ENCODE measurements at places on chromosomes 5 and 9. TPM values are rescaled to one million over a fixed set of nuclear protein-coding genes. Genes with fewer than 3 reads are reported as not detected.

DNA sequence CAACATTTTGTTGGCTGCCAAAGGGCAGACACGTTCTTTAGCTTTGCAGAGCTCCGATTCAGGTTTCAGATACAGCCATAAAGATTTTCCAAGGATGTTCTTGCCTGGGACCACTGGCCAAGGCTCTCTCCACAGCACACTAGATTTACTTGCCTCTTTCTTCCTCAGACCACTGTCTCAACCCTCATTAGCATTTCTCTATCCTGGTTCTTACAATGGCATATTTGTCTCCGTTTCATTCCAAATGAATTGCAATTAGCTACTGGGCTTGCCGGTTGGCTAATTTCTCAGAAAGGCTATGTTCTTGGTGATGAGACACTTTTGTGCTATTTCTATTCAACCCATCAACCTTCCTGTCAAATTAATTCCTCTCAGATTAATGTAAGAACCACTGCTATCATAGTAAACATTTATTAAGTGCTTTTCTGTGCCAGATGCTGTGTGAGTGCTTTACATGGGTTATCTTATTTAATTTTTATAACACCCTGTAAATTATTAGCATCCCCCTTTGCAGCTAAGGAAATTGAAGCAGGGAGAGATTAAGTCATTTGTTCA lies 118.4 kb upstream of the NR3C1 start:
- no peak for DNase-seq

- no peak for DNase-seq
Observed at GRCh38 chr9:70468291-70468690, 53.8 kb upstream of the KLF9 start.

- no peak for DNase-seq
Observed at GRCh38 chr5:55372130-55372925, 64.5 kb downstream of the MTREX start.

GRCh38 chr9:101326501-101326900 lies 58.3 kb downstream of the BAAT start:
- DNase-seq: no peak

- DNase-seq: no peak
Observed at GRCh38 chr9:70285981-70286598, 27.3 kb downstream of the SMC5 start.

- no peak for DNase-seq
Observed at GRCh38 chr9:94176608-94177007, 82.5 kb upstream of the ZNF169 start.

DNA sequence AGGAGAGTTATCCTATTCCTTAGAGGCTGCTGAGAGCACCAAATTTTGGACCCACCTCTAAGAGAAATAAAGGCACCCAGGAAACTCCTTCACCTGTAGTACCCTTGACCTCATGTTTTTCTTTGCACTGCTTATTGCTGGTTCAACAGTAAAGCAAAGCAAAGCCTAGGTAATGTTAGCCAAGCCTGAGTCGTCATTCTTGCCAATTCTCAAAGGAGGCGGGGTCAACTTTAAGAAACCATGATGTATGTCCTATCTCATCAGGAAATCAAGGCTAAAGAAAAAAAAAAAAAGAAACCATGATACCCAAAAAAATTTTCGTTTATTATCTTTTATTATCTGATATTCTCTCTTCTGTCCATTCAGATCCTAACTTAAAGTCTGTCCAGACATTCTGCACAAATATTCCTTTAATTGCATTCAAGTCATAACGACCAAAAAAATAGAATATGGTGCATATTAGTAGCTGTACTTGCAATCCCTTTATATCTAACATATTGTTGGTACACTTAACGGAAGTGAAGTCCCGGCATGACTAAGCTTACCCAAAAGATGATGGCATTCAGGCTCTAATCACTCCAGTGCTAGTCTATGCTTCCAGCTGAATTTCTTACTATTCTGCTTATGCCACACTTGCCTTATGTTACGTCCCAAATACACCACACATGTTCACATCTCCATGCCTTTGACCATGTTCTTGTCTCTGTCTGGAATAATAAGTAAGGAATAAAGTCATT lies 1.8 kb downstream of the AUH start:
- DNase-seq: no peak

DNA sequence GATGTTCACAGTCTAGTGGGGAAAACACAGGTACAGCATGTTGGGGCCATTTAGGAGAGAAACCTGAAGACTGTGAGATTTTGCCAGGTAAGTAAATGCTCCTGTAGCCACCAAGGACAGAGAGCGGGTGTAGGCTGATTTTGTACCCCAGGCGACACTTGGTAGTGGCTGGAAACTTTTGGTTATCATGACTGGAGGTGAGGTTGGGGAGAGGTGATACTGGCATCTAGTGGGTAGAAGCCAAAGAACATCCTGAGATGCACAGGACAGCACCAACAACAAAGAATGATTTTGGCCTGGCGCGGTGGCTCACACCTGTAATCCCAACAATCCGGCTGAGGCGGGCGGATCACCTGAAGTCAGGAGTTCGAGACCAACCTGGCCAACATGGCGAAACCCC lies 38.8 kb upstream of the PWWP2A start:
- no peak for DNase-seq

GRCh38 chr5:161064297-161064696 lies 212.3 kb upstream of the ATP10B start:
- DNase-seq: no peak

DNA sequence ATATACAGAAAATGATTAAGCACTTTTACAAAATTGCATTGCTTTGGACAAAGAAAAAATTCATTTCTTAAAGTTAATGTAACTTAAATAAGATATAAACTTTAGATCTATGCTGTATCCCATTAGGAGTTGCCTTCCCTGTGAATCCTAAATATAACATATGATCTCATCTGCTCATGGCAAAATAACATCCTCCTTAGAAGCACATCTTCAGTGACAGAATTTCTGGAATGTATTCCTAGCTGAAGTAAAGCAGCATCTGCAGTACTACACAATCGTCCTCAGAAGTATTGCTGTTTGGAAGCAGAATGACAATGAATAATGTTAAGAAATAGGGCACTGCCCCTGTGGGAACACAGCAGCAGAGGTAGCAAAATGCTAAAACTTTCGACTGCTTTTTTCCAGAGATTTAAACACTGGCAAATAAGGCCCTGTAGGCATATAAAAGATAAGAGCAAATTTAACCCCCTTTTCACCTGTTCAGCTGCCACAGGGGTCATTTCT lies 571.0 kb downstream of the PTPRD start:
- DNase-seq: no peak

DNA sequence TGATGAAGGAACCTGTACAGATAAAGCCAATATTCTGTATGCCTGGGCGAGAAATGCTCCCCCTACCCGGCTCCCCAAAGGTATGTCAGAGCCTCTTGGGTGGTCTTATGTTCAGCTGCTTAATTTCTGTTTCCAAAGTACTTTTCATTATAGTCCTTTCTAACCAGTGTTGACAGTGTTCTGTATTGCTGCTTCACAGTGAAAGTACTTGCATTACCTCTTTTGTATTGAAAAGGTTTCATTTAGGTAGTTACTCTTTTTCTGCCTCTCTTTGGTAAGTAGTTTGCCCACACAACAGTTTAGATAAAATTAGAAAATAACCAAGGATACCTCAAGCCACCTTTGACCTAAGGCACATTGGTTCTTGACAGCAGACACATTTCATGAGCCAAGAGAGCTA lies 169.9 kb downstream of the PAM start:
- DNase-seq: no peak

DNA sequence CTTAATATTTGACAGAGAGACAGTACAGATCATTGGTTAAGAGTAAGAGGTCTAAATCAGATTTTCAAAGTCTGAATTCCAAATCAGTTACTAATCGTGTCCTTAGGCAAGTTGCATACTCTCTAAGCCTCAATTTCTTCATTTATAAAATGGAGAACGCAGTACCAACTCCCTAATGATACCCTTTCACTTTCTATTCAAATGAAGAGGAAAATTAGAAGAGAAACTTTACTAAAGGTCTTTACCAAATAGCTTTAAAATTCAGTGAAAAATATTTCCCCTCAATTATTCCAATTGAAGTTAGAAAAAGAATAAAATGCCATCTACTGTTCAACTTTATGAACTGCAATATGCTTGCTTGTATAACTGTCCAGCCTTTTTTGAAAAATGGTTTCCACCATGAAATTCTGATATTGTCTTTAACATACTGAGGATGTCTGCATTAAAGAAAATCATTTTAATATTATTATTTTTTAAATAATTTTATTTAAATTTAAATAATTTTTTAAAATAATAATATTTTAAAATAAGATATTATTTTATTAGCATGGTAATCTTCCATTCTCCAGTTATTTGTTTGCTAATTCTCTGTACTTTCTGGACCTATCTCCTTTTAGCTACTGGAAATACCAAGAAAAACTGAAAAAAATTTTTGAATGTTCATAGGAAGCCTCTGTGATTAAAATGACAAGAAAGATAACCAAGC lies 36.0 kb downstream of the POC5 start:
- DNase-seq: no peak

ECM2 gene
- 21.0 TPM for total RNA-seq

MSMP gene
- 1.5 TPM for total RNA-seq

SLC4A9 gene
- total RNA-seq: 0.10 TPM
